Activated T-helper 1 cell treated with anti-CD3 and anti-CD28 coated beads, Interleukin-12 subunit alpha, Interleukin-12 subunit beta, Interleukin-2, Interleukin-4 antibody, amounts not matched to agents 30 ng/mL and 10 ng/mL and 1 ng/mL, durations not matched to agents 14 hours and 24 hours and 36 hours (primary cell): ENCODE measurements at places on chromosomes 12 and 14.

DNA sequence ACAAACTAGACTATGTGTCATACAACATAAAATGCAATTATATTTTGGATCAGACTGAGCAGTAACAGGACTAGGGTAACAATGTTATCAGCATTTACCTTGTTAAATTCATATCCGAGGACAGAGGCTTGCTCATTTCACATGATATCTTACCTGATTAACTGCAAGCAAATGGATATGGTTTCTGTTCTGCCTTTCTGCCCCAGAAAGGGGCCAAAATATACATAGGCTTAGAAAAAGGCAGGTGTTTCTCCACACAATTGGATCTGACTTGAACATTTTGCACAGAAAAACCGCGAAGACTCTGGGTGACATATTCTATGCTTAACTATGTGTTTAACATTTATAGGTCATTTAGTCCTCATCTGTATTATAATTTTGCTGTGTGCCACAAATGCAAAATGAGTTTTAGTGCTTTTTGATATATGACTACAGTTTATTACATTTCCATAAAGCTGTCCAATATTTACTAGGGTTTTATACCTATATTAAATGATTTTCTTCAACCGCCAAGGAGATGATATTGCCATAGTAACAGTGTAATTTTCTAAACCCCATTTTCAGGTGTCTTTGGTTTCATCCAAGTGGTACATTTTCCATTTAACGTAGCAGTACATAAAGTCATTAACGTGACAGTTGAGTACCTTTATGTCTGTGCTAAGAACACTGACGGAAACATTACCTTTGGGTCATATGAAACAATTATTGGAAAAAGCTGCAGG lies 249.3 kb upstream of the KRR1 start:
- no peak for DNase-seq

- DNase-seq = no peak
These were observed 254.4 kb upstream of the SFSWAP start for GRCh38 chr12:131456301-131457027.

- no peak for DNase-seq
These were observed 222.9 kb downstream of the C12orf50 start for GRCh38 chr12:87806310-87806709.

DNA sequence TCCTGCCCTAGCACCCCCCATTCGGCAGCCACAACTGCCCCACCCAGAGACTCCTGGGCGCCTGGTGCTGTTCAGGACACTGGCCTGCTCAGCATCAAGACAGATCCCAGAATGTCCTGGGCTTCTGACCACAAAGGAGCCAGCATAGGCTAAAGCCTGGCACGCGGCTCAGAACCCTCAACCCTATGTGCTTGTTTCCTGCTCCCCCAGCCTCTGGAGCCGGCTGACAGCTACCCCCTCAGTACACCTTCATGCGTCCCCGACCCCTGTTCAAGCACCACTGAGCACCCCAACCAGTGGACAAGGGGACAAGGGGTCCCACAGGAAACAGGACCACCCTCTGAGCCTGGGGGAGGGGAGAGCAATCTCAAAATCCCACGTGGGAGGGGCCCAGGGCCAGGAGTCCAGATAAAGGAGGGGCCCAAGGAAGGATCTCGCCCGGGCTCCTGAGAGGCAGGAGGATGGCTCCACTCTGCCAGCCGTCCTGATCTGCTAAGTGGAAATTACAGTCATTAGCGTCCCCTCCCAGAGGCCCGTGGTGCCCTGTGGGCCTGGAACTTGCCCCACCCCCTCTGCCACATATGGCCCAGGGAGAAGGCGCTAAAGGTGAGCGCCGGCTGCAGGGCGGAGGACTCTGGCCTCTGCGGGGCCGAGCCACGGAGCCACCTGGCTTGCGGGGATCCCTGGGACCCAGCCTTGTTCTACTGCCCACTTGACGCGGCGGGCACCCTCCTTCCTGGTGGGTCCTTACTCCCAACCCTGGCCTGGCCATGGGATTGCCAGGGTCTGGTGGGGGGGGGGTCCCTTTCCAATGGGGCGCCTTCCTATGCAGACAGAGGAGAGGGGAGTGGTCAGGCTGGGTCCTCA lies 27.2 kb upstream of the GPR132 start:
- DNase-seq = no peak

DNA sequence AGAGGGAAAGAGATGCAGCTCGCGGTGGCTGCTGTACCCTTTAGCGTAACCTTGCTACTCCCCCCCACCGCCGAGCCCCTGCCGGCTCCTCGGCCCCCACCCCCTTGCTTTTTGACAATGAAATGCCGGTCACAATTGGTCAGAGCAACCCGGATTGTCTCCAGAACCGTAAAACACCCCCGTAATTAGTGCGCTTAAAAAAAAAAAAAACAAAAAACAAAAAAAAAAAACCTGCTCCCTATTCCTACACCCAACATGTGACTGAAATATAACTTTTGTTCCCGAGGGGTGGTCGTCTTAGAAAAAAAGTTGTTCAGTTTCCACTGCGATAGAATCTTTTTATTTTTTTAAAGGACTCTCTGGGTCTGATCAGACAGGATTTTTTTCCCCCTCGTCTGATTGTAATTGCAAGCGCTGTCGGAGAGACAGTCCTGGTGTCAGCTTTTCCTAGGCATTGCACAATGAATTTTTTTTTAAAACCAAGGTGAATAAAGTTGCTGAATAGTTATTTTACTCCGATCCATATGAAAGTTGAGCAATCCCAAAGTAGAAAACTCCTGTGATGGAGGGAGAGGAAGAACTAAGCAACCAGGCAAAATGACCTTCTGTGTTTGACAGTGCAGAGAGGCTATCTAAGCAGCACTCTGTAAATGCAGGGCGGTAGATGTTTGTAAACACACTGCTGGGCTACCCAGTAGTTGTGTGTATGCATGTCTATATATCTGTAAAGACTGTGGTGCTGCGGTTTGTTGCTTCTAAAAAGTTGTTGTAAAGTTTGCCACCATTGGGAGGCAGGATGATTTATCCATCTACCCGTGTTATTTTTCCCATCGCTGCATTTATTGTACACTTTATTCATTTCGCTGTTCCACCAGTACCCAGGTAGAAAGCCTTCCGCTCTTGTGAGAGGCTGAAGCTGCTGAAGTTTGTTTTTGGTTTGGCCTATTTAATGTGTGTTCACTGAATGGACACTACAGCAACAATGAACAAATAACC lies 1.1 kb downstream of the ETV6 start:
- peak; percentile 18 for DNase-seq

GRCh38 chr14:97900196-97900854 lies 1103.1 kb downstream of the VRK1 start:
- no peak for DNase-seq

- no peak for DNase-seq
These were observed 25.9 kb downstream of the PKP2 start for GRCh38 chr12:32870716-32871115.
